ENCODE measurements at places on chromosomes 11 and 22.

DNA sequence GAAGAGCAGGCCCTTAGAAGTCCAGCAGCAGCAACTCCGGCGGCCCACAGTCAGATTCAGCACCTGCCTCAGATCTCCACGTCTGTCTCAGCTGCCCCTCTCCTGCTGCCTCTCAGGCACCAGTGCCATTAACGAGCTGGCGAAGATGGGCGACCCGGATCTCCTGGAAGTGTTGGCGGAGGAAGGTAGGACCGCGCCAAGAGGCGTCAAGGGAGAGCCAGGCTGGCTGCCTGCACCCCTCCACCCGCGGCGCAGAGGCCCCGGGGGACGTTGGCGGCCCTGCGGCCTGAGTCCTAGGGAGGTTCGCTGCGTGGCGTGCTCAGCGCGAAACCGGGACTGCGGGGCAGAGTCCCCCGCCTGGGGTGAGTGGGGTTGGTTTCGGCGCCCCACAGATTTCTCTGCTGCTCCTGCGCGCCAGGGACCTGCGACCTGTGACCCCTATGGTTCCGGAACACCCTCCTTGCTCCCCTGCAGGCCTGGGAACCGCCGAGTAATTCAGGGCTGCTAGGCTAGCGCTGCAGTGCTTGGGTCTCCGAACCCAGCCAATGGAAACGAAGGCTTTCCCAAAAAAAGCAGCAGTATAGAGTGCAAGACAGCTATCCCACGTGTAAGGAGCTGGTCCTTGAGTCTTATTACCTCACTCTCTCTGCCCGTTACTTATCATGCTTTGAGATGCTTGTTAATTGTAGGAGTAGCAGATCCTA lies 615 bp downstream of the ANO5 start:
- DNase-seq, result no peak

DNA sequence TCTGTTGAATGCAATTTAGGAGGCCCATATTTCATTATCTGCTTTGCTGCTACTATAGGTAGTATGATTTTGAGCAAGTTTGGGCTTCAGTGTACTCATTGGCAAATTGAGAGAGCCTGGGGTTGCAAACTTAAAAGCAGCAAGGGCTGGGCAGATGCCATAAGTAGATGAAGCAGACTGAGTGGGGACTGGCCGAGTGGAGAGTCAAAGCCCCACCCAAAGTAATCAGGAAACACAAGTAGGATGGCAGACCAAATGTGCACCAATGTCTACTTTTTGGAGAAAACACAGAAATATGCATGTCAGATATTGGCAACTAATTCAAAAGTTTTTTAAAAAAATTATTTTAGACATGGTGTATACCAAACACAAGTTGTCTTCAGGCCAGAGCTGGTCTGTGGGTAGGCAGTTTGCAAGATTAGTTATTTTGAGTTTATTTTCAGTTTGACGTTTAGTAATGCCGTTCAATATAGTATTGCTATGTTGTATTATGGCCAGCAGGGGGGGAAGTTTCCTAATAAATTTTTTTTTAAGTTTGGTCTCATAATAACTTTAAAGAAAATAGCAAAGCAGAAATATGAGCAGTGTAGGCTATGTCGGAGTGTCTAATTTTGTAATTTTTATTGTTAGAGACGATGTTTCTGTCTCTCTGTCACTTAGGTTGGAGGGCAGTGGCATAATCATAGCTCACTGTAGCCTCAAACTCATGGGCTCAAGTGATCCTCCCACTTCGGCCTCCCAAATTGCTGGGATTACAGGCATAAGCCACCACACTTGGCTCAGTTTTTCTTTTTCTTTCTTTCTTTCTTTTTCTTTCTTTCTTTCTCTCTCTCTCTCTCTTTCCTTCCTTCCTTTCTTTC lies 105.1 kb downstream of the HIPK3 start:
- no peak for DNase-seq

DNA sequence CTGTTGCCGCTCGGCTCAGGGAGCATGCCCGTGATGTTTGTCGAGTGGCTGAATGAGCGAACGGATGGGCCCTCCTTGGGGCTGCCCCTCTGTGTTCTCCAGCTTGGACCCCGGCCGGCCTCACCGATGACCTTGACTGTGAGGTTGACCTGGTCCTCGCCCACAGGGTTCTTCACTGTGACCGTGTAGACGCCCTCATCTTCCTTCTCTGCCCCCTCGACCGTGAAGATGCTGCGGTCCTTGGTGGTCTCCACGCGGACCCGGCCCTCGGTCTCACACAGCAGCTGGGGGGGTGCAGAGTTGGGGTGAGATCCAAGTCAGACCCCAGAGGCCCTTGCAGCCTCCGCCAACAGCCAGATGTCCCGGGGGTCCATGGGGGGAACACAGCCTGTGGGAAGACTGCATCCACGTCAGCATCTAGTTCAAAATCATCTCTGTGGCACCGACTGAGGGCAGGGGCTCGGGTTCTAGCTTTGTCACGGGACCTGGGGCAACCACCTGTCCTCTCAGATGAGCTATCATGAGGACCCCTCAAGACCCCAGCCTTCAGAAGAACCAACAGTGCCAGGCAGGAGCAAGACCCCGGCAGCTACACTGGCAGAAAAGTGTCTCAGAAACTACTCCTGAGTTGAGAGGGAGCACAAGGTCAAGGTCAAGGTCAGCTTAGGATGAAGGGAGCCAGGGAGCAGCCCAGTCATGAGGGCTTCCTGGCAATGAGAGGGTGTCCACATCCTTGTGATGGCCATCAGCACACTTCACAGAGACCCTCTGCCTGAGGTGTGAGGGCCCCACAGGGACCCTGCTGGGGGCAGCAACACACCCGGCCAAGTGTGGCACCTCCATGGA lies 13.9 kb downstream of the MYBPC3 start:
- no peak for DNase-seq

DNA sequence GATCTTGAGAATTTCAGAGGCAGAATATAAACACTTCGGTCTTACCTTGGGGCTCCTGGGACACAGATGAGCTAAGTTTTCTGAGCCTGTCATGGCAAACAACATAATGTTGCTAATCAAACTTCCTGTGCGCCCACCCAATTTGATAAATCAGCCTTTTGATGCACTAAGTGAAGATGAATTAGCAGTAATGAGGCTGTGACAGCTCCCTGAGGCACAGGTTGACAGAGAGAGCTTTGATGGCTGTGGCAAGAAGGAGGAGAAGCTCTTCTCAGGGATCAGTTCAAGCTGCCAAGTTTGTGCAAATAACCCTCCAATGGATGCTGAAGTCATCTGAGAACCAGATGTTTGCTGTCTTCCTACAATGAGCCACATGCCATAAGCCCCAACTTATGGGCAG lies 34.4 kb downstream of the DRD2 start:
- DNase-seq, result no peak

DNA sequence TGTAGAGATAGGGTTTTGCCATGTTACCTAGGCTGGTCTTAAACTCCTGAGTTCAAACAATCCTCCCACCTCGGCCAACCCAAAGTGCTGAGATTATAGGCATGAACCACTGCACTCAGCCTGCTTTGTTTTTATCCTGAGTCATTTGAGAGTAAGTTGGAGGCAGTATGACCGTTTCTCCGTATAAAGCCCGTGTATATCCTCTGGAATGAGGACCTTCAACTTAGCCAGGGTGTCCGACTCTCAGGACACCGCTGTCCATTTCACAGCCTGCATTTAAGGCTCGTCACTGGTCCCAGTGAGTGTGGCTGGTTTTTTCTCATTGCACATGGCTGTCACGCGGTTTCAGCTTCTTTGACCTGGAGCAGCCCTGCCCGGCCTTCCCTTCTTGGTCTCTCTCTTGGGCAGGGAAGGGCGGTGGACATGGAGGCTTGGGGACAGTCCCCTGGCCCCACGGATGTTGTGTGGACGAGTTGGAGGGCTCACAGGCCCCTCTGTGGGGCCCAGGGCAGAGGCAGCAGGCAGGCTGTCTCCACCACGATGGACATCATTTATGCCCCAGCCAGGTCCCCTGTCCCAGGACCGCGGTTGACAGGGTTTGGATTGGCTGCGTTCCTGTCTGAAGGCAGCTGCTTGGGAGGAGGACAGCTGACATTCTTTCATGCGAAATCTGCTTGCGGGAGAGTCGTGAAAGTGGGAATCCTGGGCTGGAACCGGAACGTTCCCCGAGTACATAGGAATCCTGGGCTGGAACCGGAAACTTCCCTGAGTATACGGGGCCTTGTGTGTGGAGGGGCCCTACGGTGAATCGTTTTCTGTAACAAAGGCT lies 93.3 kb downstream of the KCNQ1 start:
- DNase-seq, result no peak

- DNase-seq, result no peak
Observed at GRCh38 chr11:60788401-60789125, 3.4 kb downstream of the MS4A10 start.

DNA sequence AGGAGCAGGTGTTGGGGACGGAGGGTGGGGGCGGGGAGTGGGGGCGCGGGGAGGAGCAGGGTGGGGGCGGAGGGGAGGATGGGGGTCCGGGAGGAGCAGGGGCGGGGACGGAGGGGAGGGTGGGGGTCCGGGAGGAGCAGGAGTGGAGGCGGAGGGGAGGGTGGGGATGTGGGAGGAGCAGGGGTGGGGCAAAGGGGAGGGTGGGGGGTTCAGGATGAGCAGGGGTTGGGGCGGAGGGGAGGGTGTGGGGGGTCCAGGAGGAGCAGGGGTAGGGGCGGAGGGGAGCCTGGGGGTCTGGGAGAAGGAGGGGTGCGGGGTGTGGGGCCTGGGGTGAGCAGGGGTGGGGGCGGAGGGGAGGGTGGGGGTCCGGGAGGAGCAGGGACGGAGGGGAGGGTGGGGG lies 17.1 kb downstream of the CRELD2 start:
- DNase-seq, result no peak

DNA sequence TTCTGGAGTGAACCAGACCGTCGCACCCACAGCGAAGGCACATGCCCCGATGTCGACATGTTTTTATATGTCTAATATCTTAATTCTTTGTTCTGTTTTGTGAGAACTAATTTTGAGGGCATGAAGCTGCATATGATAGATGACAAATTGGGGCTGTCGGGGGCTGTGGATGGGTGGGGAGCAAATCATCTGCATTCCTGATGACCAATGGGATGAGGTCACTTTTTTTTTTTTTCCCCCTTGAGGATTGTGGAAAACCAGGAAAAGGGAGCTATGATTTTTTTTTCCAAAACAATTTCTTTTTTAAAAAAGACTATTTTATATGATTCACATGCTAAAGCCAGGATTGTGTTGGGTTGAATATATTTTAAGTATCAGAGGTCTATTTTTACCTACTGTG lies 49.2 kb upstream of the OR4B1 start:
- DNase-seq, result no peak

- DNase-seq, result no peak
Observed at GRCh38 chr22:17269607-17270261, 50.5 kb upstream of the ADA2 start.

DNA sequence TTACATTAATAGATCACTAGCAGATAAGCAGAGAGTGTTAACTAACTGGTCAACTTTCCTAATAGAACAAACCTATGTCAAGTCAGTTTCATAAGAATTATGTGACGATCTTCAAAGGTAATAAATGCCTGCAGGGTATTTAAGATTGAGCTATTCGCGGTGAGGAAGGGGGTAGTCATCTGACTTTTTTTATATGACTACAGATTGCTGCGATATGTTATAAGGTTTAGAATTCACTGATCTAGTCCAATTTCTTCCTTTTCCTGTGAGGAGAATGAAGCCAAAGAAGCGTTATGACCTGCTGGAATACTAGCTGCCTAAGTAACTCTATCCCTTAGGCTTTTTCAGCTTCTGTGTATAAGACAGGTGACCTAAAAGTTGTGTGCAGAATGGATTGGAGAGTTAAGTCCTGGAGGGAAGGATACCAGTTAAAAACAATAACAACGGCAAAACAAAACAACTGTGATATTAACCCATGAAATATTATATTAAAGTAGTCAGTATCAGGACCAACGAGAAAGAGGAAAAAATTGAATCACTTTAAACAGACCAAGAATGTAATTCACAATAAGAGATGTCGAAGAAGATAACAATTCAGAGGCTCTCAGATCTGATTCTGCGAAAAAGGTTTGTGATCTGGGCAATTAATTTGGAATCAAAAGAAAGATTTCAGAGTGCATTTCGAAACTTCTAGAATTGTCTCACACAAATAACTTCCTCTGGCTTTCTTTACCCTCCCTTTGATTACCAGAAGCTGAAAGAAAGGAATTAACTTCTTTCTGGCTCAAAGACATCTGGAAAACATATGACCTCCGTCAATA lies 630 bp downstream of the CASP4 start:
- no peak for DNase-seq

DNA sequence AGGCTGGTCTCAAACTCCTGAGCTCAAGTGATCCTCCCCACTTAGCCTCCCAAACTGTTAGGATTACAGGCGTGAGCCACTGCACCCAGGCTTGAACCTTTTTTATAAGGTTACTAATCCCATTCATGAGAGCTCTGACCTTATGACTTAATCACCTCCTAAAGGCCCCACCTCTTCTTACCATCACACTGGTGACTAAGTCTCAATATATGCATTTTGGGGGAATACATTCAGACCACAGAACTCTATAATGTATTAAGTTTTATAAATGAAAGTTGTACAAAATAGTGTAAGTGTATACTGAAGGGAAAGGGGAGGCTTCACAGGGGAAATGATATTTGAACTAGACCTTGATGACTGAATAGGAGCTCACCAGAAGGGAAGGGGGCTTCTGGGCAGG lies 28.4 kb upstream of the RBFOX2 start:
- DNase-seq, result no peak

DNA sequence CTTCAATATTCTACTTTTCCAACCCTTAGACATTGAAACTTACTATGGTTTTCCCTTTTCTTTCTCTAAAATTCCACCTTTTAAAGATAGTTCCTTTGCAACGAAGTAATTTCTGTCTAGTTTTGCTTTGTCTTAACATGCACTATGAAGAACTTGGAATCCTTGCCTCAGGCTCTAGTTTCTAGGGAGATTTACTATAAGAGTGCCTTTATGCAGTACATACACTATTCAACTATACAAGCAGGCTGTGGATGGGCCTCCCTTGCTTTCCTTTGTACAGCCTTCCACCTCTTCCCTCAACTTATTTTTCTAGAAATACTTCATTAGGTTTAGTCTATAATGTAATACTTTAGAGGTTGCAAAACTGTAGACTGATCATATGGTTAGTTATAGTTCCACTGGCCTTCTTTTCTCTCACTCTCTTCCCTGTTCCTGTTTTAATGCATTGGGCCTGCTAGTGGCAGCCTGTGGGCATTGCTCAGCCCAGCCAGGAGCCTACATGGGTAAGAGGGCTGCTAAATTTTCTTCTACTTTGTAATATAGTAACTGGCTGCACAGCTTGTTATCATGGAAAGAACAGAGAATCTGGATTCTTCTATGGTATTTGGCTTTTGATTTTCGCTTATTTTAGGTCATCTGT lies 100.2 kb downstream of the C11orf87 start:
- DNase-seq, result no peak

Data from stimulated activated CD8-positive, alpha-beta memory T cell treated with anti-CD3 and anti-CD28 coated beads, Interleukin-4, amount 100 ng/mL, for 1 hour (primary cell).